Smooth muscle cell of trachea (primary cell): ENCODE measurements at places on chromosomes 2 and 18. TPM values are rescaled to one million over a fixed set of nuclear protein-coding genes. Genes with fewer than 3 reads are reported as not detected.

ERFE gene
- total RNA-seq = 3.6 and 4.2 TPM in 2 replicates

FBXO41 gene
- 1.9 and 3.1 TPM in 2 replicates for total RNA-seq

KANSL3 gene
- 47.6 and 51.4 TPM in 2 replicates for total RNA-seq

CRYGC gene
- not detected in 2 replicates for total RNA-seq

PLCL1 gene
- 1.6 and 1.7 TPM in 2 replicates for total RNA-seq

HOXD9 gene
- total RNA-seq = 0.17 TPM in 1 of 2 replicates, not detected in the other

NAT8 gene
- total RNA-seq = not detected in 2 replicates

MGAT4A gene
- 0.83 and 2.2 TPM in 2 replicates for total RNA-seq

SNTG2 gene
- total RNA-seq = not detected in 2 replicates

EPB41L3 gene
- 56.6 and 74.3 TPM in 2 replicates for total RNA-seq

RNF103 gene
- 16.9 and 17.7 TPM in 2 replicates for total RNA-seq

AQP4 gene
- total RNA-seq = not detected in 2 replicates

HRH4 gene
- under 0.01 TPM in 2 replicates for total RNA-seq

IL1RL2 gene
- total RNA-seq = 0.73 and 2.3 TPM in 2 replicates

TDRD15 gene
- total RNA-seq = not detected in 2 replicates

MROH2A gene
- not detected in 2 replicates for total RNA-seq

TGFA gene
- total RNA-seq = 0.73 TPM in 1 of 2 replicates, not detected in the other

QPCT gene
- 7.0 and 19.7 TPM in 2 replicates for total RNA-seq

CFAP65 gene
- total RNA-seq = under 0.01 TPM in 1 of 2 replicates, not detected in the other
